ENCODE measurements at places on chromosomes 1 and 21.
A peak's percentile ranks its signal among the peaks of the same experiment; 100 is the strongest.

DNA sequence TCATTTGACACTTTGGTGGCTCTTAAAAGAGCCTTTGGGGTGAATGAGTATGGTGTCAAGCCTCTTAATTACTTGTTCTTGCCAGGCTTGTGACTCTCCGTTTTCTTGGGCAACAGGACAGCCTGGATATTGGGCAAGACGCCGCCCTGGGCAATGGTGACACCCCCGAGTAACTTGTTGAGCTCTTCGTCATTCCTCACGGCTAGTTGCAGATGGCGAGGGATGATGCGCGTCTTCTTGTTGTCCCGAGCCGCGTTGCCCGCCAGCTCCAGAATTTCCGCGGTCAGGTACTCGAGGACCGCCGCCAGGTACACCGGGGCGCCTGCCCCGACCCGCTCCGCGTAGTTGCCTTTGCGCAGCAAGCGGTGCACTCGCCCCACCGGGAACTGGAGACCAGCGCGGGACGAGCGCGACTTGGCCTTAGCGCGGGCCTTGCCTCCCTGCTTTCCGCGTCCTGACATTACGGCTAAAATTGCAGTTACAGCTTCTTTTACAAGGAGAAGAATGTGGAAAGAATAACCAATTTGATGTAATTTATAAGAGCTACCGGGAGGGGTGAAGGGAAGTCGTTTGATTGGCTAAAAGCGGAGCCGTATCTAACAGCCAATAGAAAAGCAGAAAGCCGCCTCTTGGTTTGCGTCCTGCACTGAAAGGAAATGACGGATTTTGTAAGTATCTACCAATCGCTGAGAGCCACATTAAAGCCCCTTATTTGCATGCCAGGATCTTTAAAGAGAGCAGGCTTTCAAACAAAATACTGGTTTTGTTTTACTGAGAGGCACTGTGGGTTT lies 11.7 kb upstream of the BOLA1 start:
- DNase-seq: peak; percentile 97

DNA sequence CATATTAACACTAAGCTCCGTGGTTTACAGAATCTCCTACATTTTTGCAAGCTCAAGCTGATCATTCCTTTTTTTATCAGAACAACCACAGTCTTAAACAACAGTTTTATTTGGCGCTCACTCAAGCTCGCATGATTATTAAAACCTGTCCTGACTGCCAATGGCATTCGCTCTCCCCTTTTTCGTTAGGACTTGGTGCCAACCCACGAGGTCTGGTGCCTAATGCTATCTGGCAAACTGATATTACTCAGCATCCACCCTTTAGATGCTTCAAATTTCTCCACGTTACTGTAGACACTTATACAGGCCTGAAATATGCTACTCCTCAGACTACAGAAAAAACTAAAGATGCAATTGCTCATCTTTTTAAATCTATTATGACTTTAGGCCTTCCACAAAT lies 23.0 kb upstream of the ITLN1 start:
- DNase-seq: no peak

GRCh38 chr1:87004857-87005256 lies 90.4 kb downstream of the HS2ST1 start:
- no peak for DNase-seq

DNA sequence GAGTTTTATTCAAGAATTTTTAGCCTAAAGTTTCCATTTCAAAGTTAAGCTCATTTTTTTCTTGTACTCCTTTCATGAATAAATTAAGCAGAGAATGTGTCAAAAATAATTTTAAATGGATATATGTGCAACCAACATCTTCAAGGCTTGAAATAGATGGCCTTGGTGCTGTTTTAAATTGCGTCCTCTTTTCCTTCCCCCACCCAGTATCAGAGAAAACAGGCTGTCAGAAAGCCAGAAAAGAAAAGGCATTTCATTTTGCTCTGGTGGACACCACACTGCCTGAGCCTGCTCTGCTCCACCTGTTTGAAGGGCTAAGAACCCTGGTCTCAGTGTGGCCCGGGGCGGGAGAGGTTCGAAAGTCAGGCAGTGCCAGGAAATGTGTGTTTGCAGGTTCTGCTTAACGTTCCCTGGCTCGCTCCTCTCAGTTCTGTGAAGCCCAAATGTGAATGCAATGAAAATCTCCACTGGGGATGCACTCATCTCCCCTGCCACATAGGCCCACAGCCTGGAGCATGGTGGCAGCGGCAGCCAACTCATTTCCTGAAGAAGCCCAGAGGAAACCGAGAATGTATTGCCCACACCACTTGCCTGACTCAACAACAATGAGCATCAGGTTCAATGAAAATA lies 134.4 kb downstream of the SDCCAG8 start:
- DNase-seq: no peak

GRCh38 chr1:176987016-176987415 lies 177.5 kb downstream of the ASTN1 start:
- DNase-seq: no peak
